ENCODE measurements at places on chromosomes 1 and 21.

GRCh38 chr1:53837646-53837923 lies 511 bp downstream of the NDC1 start:
- no peak for DNase-seq

- no peak for DNase-seq
Measured at GRCh38 chr1:13801655-13802486, 101.9 kb downstream of the PRDM2 start.

DNA sequence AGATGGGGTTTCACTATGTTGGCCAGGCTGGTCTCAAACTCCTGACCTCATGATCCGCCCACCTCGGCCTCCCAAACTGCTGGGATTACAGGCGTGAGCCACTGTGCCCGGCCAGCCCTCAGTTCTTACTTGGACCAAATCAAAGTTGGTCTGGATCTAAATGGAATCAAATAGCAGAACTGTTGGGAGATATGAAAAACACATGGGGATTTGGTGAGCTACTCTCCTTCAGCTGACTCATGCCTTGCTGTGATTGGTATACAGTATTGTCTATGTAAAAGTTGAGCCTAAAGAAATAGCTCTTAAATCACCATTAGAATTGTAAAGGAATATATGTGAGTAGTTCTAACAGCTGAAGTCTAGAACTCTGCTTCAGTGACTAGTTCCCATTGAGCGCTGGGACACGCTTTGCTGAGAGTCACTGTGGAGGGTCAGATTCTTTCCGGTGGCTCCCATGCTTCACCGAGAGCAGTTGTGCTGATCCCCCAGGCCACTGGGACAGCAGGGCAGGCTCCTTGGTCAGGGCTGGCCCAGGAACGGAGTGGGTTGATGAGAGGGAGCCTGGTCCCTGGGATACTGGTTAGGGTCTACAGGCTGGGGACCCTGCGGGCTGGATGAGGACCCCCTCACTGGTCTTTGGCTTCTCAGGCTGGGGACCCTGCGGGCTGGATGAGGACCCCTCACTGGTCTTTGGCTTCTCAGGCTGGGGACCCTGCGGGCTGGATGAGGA lies 14.0 kb downstream of the PKNOX1 start:
- peak; percentile 53 for DNase-seq

DNA sequence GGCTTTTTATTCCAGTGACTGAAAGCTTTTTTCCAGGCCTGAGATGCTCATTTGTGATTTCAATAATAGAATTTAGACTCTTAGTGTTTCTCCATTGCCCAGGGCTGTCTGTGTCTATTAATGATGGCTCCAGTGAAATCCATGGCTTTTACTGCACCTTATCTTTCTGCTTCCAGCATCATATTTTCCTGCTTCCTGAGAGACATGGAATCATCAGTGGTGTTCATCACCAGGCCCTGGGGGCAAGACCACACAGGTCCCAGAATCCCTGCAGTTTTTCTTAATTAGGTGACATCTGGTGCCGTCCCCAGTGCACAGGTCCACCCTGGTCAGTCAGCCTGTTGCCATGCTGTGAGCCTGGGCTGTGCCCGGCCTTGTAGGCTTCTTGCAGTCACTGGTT lies 15.5 kb downstream of the NT5C1A start:
- no peak for DNase-seq

- no peak for DNase-seq
Measured at GRCh38 chr21:25307489-25307888, 299.8 kb downstream of the MRPL39 start.

GRCh38 chr21:36010801-36011200 lies 49.5 kb downstream of the SETD4 start:
- no peak for DNase-seq

DNA sequence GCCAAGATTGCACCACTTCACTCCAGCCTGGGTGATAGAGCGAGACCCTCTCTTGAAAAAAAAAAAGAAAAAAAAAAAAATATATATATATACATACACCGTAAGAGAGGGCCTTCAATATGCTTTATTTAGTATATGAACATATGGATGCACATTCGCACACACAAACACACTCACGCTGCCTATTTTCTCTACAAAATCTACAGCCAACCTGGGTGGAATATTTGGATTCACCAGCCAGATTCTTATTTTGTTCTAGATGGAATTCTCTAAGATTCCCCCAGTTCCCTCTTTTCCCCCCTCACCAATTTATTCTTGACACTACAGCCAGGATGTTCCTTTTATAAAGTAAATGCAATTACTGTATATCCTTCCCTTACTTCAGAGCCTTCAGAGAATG lies 131.6 kb downstream of the TM2D1 start:
- DNase-seq, result no peak

- DNase-seq, result no peak
Measured at GRCh38 chr1:26822737-26823395, 3.6 kb upstream of the ZDHHC18 start.

DNA sequence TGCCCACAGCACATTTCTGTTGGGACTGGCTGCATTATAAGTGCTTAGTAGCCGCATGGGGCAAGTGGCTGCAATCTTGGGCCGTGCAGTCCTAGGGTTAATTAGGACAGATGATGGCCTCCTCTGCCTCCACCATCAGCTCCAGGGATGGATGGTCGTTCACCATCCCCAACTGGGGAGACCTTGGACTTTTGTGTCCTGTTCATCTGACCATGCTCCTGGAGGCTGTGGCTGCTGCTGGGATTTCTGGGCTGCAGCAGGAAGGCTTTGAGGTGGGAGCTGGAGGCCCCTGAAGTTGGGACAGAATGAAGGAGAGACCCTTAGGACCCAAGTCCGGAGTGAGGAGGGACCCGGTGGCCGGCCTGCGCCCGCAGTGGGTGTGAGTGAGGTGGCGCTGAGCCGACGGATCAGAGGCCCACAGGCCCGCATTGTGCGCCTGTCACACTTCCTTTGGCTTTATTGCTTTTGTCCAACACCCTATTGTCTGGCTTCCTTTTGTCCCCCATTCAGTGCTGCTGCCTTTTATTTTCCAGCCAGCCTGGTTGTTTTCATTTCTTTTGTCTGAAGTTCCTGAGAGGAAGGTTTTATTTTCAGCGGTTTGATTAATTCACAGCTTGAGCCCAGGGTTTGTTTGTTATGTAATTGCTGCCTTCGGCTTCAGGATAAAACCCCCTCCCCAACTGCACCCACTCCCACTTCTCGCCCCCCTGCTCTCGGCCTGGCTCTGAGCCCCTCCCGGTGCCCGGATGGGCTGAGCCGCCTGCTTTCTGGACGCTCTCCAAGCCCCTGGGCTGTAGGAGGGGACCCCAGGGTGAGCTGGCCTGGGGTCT lies 35.6 kb downstream of the SOX13 start:
- DNase-seq, result peak; percentile 79

GRCh38 chr1:71196685-71197084 lies 115.8 kb upstream of the ZRANB2 start:
- no peak for DNase-seq

- peak; percentile 21 for DNase-seq
Measured at GRCh38 chr1:25590096-25590824, 26.3 kb upstream of the MAN1C1 start.

GRCh38 chr1:214460304-214460916 lies 91.0 kb downstream of the PTPN14 start:
- no peak for DNase-seq
